GM23338 (cell line): ENCODE measurements at places on chromosomes 5 and 9.

GRCh38 chr5:125717209-125717608, 706.0 kb upstream of the GRAMD2B start:
- DNase-seq, result no peak

GRCh38 chr5:54257366-54258118, 52.8 kb downstream of the ARL15 start:
- DNase-seq, result no peak

- DNase-seq, result peak; percentile 89
Measured at GRCh38 chr9:35680331-35681105, 6.8 kb downstream of the CA9 start.

- no peak for DNase-seq
Measured at GRCh38 chr9:129328355-129329042, 150.4 kb upstream of the IER5L start.

DNA sequence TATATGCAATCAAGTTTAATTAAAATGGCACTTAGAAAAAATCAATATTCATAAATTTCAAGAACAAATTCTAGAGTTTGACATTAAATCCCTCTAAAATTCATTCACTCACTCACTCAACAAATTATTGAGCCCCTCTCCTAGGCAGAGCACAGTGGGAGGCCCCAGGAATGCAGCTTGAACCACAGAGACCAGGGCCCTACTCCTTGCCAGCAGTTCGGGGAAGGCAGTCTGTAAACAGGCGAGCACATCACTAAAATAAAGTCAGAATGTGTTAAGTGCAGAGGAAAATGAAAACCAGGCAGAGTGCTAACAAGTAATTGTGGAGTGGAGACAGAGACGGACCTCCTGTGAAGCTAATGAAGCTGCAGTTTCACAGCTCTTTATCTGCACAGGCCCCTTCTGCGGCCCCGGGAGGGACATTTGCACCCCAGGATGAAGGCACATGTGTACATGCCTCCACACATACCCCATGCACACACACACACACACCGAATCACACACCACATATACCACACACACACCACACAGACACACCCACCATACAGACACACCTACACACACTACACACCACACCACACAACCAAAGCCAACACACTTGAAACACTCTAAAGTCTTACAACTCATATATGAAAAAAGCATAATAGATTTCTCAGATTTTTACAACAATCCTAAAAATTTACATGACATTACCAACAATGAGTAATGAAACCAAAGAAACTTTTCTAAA, 40.5 kb downstream of the BHMT start:
- DNase-seq, result peak; percentile 46

DNA sequence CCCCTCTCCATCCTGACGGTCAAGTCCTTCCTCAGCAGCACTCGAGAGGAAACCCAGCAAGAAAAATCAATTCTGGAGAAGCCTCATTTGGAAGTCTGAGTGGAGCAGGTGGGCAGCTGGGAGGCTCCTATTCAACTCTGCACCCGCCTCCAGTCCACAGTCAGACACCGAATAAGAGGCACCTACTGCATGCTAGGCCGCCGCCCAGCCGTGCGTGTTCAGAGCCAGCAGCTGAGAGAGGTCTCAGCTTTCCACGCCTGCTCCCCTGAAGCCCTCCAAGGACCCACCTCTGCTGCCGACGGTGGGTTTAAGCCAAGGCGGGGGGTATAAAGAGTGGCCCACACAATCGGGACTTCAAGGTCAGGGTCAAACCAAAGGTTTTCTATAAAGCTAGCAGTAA, 41.9 kb downstream of the VAV2 start:
- DNase-seq, result no peak

GRCh38 chr5:171927345-171927941, 79.0 kb downstream of the FBXW11 start:
- no peak for DNase-seq

DNA sequence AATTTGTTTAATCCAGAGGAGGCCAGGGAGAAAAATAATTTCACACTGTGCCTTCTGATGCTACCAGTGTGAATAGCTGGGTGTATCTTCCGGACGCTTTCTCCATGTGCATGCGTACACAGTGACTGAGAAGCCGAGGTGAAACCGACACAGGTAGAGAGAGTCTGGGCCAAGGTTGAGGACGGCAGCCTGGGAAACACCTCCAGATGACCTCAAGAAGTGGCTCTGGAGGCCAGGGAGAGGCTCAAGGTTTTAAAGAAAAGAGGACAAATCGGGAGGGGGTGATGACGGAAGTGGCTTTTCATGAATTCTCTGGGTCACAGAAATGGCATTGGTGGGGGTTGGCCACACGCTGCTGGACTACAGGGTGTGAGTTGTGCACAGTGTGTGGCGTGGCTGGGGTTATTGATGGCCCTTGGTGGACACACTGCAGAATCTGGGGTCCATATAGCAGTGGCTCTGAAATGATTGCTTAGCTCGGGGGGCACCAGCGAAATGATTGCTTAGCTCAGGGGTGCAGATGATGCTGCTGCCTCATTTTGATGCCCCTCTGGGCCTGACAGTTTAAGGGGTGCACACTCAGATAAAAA, 34.1 kb upstream of the LRRC14B start:
- DNase-seq, result no peak

DNA sequence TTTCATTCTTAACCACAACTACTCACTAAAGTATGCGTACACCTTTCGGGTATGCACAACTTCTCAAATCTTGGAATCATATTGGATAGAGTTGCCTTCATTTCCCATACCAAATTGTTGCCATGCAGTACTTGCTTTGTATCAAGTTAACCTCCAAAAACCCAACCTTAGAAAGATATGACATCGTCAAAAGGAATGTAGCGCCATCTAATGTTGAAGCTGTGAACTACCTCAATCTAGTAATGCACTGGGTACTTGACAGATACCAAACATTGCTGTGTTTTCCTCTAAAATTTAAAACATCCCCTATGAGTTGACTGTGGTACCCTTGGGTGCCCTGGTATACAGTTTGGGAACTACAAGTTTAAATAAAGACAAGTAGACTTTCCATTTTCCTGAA, 318.4 kb downstream of the ARL15 start:
- DNase-seq, result peak; percentile 71

DNA sequence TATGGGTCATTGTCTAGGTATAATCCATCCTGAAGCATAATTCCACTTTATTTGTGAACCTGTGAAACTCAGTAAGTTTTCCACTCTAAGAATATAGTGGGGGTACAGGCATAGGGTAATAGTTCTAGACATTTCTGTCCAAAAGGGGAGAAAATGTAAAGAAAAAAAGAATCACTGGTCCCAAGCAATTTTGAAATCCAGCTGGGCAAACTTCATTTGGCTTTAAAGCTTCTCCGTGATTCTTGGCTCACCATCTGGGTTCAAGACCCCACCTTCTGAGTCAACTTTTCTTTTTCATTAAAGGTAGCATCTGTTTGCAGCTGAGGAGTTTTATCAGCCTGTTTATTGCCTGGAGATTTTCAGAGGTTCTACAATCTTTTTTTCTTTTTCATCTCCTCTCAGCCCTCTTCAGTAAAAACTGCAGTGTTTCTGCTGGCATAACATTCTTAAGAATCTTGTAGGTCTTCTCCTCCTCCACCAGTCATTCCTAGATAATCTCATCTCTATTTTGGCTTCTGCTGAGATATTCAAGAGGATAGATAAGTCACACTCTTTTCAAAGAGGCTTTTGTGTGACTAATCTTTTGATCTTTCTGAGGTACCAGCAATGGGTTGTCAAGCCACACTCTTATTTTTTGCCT, 126.1 kb upstream of the PITX1 start:
- no peak for DNase-seq

DNA sequence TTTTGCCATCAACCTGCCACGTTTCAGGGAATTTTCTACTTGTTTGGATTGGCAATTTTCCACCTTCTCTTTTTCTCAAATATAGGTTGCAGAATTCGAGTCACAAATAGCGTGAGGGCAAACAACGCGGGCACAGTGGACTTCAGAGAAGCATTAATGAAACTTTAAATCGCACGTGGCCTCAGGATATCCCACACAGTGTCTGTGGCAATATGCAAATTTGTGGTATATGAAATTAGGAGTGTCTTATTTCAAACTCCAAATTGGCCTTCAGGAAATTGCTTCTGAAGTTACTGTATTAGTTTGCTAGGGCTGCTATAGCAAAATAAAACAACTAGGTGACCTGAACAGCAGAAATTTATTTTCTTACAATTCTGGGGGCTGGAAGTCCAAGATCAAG, 91.2 kb downstream of the MTRR start:
- no peak for DNase-seq
